ENCODE measurements at places on chromosomes 7 and 10. TPM values are rescaled to one million over a fixed set of nuclear protein-coding genes. Genes with fewer than 3 reads are reported as not detected.

DNA sequence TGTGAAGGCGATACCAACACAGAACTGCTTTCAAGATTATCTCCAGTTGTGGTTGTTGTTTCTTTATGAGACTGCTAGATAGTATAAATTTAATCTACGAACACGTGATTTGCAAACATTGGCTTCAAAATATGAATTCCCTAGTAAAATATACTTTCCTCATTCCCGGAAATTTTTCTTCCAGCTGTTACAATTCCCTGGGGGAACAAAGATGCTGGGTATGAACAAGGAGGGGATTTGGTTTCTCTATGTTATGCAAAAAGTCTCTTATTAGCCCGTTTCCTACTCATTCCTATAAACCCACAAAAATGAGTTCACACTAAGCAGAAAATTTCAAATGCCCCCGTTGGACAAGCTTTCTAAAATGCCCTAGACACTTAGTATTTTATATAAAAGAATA is 928.3 kb downstream of the CNTNAP2 start:
- no peak for DNase-seq
- no peaks in the 10 kb centered on the region for H3K27me3 ChIP-seq
- no peak overlapping the region for H3K4me3 ChIP-seq
- H3K27ac ChIP-seq, result no peak overlapping the region
- no peaks in the 10 kb centered on the region for H3K4me1 ChIP-seq

Gene PON3
- 4.4 TPM for total RNA-seq

DNA sequence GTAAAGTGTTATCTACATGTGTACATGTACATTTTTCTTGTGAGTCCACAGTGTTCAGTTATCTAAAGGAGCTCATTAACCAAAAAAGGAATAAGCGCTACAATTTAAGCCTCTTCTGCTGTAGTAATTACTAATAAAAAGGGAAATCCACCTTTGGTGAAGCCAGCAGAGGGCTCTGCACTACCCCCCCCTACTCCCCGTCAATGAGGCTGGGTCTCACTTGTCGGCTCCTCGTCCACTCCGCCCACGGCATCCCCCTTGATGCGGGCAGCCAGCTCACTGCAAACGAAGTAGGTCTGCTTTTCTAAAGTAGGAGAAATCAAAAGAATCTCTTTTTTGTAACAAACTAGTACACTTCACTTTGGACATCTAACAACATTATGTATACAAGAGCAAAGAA is 4.7 kb upstream of the WASHC2A start:
- H3K27ac ChIP-seq, result no peak overlapping the region
- H3K4me3 ChIP-seq, result no peak overlapping the region
- no peaks in the 10 kb centered on the region for H3K4me1 ChIP-seq
- DNase-seq, result no peak
- H3K36me3 ChIP-seq, result no peaks in the 10 kb centered on the region

Gene GIMAP1
- total RNA-seq, result 0.39 TPM

- no peak for DNase-seq
- no peaks in the 10 kb centered on the region for H3K4me1 ChIP-seq
- no peaks in the 10 kb centered on the region for H3K36me3 ChIP-seq
- H3K4me3 ChIP-seq, result no peak overlapping the region
- no peak overlapping the region for H3K27ac ChIP-seq
Observed at GRCh38 chr7:51459809-51460208, 143.2 kb upstream of the COBL start.

GRCh38 chr7:20403331-20403730 is 72.6 kb downstream of the ITGB8 start:
- peaks cover 41% of the 10 kb centered on the region for H3K4me1 ChIP-seq
- peak overlapping the region; percentile 57 for H3K27ac ChIP-seq
- H3K4me3 ChIP-seq, result no peak overlapping the region
- no peaks in the 10 kb centered on the region for H3K27me3 ChIP-seq
- peaks cover 5% of the 10 kb centered on the region for H3K36me3 ChIP-seq

DNA sequence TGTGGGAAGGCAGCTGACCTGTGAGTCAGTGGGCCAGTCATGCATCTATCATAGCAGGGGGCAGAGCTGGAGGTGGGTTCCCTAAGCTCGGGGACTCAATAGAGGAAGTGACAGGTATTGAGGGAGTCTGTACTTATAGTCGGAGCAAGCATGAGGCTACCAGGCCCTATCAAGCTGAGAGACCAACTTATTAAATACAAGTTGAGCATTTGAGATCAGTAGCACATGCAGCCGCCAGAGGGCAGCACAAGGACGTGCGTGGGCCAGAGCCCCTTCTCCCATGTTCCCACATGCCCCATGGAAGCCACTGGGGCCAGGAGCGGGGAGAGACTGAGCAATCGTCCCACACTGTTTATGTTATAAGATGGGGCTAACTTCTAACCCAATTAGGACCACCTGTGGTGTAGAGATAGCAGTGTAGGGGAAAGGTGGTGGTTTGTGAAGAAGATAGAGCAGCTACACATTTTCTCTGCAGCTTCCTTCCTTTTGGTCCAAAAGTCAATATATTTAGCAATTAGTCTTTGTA is 13.0 kb upstream of the STK31 start:
- H3K4me1 ChIP-seq, result peaks cover 12% of the 10 kb centered on the region
- H3K27me3 ChIP-seq, result no peaks in the 10 kb centered on the region
- DNase-seq, result peak; percentile 44
- H3K4me3 ChIP-seq, result no peak overlapping the region
- H3K36me3 ChIP-seq, result no peaks in the 10 kb centered on the region

Gene COPG2
- total RNA-seq, result 8.1 TPM

Gene CUL1
- total RNA-seq, result 12.4 TPM
